ENCODE measurements at places on chromosomes 7 and 10.

GRCh38 chr10:78551184-78552005 is 517.4 kb upstream of the ZMIZ1 start:
- DNase-seq: no peak

- no peak for DNase-seq
These were observed 77.1 kb downstream of the ABCC2 start for GRCh38 chr10:99859585-99859984.

DNA sequence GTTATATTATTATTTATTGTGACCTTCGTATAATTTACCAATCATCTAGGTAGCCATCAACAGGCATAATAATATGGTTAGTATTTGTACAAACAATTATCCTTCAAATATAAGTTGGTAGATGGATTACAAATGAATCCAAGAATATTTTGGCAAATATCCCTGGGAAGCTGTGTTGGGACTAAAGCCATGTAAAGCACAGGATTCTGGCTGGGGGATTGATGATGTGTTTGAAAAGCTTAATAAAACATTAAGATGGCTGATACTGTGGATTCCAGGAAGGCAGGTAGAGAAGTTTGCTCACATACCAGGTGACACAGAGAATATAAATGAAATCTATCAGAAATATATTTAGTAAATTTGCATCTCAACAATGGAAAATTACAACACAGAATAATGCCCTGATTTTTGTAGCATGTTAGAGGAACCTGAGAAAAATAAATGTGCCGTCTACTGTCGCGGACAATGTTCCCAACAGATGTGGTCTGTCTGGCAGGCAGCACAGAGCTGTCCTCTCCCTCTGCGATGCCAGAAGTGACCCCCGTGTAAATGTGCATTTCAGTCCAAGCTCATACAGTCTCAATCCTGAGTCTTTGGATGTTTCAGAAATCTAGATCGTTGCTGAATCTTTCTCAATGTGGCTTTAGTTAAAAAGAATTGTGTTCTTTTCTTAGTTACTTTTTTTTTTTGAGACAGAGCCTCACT is 125.0 kb downstream of the TEX36 start:
- no peak for DNase-seq

GRCh38 chr10:103276896-103277712 is at the start of gene INA:
Gene INA, plus strand, starts transcription at chr10:103277138. Its CDS starts 74 bp downstream, at chr10:103277212.
- DNase-seq: no peak

DNA sequence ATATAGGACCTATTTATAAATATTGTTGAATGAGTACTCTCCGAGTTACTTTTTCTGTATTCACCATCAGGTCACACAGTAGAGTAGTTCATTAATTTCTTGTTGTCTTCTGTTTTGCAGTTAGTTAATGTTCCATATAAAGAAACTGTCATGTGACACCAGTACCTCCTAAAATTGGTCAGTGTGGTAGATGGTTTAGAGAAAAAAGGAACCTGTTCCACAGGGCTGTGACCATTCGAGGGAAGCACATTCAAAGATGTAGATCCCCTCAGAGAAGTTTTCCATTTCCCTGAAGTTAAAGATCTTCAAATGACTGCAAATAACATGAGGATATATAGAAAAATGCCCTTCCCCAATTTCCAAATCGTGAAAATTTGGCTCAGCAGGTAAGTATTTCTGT is 45.7 kb downstream of the PRPF18 start:
- DNase-seq: no peak

DNA sequence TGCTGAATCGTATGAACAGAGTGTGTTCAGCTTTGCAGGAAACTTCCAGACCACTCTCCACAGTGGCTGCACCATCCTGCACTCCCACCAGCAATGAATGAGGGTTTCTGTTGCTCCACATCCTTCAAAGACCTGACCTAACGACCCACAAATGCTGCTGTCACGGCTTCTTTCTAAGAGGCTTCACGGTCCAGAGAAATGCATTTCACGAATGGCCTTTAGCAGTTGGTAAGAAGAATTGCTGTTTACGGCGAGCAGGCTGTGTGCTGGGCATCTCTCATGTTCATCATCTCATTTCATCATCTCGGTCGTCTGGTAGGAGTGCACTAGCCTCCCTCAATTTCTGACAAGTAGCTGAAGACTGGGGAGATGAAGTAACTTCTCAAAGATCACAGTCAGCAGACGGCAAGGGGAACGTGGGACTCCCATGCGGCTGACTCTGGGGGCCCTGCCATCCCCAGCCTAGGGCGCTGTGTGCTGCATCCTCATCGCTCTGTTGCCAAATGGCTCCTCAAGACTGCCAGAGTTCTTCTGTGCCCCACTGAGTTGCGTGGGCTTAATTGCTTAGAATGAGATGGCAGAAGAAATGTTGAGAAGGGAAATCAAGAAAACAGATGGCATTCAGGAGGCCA is 72.9 kb downstream of the ADARB2 start:
- no peak for DNase-seq

- no peak for DNase-seq
These were observed 133.1 kb upstream of the NPVF start for GRCh38 chr7:25361387-25361786.

GRCh38 chr7:155191137-155191536 is 106.5 kb upstream of the INSIG1 start:
- DNase-seq: no peak

DNA sequence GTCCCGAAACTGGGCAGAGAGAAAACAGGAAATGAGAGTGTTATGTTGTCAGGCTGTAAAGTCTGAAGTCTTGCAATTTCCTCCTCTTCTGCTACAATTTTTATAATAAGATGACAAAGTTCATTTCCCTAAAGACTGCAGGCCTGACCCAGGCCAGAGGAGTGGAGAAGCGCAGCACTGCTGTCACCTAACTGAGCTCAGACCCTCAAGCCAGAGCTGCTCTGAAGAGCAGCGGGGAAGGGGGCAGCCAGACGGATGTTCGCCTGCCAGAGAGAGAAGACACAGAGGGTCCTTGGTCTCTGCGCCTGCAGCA is 12.6 kb upstream of the AOAH start:
- DNase-seq: peak; percentile 29

GRCh38 chr10:43044961-43045621 is 31.8 kb upstream of the RET start:
- DNase-seq: no peak

DNA sequence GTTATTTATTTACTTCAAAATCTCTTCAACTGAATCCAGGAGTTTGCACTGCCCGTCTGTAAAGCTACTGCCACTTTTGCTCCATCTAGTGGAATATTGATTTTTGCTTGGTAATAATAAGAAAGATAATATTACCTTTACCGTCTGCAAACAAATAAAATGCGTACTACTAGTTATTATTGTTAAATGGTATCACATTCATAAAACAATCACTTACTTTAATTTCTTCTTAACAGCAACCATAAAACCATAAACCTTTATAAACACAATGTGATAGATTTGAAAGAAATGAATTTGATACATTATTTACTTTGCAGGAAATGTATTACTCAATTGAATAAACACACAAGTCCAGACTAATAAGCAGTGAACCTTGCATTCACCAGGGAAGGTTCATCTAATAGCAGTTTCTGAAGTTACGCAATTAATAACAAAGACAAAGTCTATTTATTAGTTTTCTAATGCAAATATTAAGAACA is 6.4 kb downstream of the AGMO start:
- DNase-seq: no peak

DNA sequence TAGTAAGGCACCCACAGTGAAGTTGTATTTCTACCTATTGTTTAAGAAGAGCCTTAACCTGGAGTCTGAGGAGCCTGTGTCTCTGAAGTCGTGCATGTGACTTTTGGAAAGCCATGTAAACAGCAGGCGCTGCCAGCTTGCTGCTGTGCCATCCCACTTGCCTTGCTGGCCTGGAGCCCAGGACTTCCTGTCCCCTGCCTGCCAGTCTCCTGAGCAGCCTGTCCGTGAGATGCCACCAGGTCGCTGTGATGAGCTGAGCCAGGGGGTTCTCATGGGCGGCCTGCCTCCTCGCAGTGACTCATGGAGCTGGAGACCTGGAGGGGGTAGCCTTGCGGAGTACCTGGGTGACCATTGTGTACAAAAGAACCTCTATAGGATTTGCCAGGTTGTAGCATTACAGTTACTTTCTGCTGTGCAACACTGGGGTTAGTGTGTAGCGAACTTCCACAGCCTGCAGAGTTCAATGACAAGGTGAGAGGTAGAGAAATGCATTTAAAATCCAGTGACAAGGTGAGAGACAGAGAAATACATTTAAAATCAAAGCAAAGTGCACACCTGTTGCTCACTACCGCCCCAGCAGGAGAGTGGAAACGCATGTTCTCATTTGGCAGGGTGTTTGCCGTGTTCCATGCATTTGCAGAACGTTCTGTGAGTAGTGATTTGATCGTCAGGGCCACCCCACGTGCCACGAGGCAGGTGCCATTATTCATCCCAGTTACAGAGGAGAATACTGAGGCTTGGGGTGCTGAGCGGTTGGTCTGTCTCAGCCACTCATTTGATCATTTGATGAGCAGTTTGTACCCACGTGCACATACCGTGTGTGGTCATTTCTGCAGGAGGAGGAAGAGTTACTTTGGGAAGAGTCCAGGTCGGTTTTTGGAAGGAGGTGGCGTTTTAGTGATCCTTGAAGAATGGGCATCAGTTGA is 36.6 kb upstream of the BHLHA15 start:
- no peak for DNase-seq

GRCh38 chr10:36129051-36129450 is 487.0 kb upstream of the FZD8 start:
- no peak for DNase-seq

GRCh38 chr10:4685904-4686643 is 139.9 kb upstream of the AKR1E2 start:
- no peak for DNase-seq

DNA sequence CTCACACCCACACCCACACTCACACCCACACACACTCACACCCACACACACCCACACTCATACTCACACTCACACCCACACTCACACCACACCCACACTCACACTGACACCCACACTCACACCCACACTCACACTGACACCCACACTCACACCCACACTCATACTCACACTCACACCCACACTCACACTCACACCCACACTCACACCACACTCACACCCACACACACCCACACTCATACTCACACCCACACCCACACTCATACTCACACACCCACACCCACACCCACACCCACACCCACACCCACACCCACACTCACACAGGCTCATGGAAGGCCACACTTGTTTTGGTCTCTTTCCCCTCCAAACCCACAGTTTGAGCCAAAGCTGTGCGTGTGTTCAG is 2.9 kb downstream of the FOXI2 start:
- DNase-seq: no peak

DNA sequence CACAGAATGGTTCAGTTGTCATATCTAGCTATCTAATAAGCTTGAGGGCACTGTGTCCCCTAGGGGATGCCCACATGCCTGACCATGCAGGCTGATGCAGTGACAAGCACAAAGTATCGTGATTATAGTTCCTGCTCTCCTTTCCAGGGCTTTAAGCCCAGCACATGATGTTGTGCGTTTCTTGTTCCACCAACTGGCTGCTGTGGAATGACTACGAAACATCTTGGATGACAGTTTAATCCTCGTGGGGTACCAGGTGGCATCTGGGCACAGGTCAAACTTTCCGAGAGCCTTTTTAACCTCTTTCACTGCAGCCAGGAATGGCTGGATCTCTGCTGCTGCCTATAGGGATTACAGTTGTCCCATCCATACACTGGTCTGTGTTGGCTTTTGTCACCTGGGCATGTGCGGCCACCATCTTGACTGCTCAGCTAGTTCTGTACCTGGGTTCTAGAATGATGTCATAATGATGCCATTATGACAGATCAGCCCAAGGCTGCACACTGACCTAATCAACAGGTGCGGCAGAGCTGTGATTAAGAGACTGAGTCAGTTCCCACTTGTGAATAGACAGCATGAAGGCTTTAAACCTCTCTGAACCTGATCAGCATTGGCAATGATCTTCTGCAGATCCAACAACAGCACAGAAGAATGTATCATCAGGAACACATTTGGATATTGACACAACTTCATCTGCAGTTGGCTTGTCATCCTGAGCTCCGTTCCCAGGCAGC is 144.1 kb downstream of the DLG5 start:
- no peak for DNase-seq

DNA sequence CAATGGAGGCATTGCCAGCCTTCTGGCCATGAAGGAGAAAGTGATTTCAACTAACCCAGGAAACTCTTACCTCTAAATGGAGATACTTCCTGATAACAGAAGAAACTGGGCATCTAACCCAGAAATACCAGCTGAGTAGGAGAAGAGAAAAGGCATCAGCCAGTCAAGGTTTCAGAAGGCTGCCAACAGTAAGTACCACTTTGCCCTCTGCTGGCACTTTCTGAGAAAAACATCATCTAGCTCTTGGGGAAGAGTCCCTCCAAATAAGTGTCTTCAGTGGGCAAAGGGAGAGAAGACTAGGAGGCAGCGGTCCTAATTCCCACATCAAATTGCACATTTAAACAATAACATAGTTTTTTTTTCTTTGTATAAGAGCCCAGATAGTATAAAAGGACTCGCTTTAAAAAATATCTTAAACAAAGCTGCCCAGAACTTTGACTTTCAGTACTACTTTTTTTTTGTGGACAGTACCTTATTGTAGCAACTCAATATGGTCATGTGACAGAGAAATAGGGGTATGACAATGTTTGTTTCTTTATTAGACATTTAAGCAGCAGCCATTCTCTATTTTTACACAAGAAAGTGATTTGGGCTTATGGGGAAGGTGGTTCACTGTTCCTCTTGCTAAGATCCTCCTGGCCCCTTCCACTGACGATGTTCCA is 157.3 kb downstream of the CTTNBP2 start:
- DNase-seq: no peak

DNA sequence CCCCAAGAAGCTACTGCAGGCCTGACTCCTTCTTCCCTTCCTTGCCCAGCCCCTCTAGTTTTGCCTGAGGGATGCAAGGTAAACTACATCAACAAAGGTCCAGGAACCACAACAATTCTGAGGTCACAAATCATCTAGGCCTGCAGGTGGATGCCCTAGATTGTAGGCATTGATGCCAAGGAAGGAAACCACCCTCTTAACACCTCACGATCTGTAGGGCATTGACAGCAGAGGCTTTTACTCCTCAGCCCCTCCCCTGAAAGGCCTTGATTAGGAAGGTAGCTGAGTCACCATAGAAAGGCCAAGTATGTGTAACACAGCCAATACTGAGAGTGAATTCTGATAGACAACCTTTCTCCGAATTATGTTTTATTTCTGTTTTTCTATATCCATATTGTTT is 46.7 kb upstream of the FAM3C start:
- DNase-seq: peak; percentile 56

- DNase-seq: no peak
These were observed 22.3 kb downstream of the SMURF1 start for GRCh38 chr7:99121496-99122021.

GRCh38 chr10:75544386-75544785 is 113.0 kb downstream of the LRMDA start:
- no peak for DNase-seq
